ENCODE measurements at places on chromosomes 6 and 20.
A peak's percentile ranks its signal among the peaks of the same experiment; 100 is the strongest.

DNA sequence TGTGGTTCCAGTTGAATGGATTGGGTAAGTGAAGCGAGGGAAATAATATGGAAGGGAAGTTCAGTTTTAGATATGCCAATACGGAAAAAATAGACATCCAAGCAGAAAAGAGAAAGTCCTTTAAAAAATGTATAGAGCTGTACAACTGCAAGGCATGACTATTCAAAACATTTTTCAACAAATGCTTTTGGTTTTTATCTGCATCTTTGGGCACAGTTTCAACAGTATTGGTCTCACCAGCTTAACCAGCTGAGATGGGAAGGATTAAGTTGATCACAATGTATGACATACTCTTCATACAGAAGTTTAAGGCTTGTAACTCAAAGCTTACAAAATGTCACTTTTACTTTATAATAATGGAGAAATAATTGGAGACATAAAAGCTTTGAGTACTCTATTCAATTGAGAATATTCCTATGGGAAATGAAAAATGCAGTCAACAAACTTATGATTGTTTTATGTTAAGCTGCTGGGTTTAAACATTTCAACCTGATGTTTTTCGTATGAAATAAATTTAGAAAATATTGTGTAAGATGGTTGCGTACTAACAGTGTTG is 16.3 kb upstream of the UTRN start:
- DNase-seq, result no peak

DNA sequence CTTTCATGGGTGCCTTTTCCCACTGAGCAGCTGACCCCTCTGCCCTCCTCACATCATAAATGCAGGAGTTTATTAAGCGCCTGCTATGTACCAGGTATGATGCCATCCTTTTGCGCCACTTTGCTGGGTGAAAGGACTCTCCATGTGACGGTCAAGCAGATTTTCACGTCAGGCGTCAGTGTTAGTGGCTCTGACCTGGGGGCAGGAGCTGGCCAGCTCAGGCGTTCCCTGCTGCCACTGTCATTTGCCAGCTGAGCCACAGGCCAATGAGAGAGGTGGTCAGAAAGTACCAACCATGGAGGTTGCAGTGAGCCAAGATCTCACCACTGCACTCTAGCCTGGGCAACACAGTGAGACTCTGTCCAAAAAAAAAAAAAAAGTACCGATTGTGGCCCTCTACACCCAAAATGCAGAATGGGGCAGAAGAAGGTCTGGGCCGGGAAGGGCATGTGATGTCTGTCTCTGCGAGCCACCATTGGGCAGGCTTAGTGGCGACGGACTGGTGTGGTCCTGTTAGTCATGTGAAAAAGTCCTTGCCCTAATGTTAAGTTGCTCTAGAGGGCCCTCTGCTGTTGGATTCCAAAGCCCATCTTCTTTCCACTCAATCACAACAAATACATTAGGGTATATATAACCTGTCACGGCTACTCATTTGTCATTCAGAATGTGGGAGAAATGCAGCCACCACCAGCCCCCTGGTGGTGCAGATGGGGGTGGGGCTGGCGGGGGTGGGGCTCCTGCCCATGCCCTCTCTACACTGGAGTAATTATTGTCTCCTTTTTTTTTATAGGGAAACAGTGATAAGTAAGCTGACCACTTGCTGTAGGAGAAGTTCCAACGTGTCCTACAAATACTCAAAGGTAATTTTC is 18.4 kb upstream of the SLC22A1 start:
- no peak for DNase-seq

GRCh38 chr6:129759796-129760605 is 50.0 kb upstream of the ARHGAP18 start:
- DNase-seq, result no peak

DNA sequence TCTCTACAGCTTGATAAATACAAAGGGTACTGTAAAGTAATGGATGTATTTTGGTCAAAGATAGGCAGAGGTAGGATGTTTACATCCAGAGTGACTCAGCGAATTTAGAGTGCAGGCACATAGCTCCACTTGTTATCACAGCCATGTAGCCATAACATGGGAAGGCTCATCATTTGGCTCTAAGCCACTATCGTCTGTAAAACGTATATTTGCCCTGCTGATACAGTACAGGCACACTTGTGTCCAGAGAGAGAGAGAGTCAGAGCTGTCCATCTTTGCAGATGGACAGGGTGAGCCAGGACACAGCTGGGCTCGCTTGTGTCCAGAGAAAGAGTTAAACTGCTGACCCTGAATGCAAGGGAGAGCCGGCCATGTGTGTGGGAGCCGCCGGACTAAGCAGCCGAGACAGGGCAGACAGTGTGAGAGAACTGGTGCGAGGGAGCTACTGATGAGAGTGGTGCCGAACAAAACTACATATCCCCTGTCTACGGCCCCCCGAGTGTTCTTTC is 619.0 kb downstream of the DOK5 start:
- no peak for DNase-seq

DNA sequence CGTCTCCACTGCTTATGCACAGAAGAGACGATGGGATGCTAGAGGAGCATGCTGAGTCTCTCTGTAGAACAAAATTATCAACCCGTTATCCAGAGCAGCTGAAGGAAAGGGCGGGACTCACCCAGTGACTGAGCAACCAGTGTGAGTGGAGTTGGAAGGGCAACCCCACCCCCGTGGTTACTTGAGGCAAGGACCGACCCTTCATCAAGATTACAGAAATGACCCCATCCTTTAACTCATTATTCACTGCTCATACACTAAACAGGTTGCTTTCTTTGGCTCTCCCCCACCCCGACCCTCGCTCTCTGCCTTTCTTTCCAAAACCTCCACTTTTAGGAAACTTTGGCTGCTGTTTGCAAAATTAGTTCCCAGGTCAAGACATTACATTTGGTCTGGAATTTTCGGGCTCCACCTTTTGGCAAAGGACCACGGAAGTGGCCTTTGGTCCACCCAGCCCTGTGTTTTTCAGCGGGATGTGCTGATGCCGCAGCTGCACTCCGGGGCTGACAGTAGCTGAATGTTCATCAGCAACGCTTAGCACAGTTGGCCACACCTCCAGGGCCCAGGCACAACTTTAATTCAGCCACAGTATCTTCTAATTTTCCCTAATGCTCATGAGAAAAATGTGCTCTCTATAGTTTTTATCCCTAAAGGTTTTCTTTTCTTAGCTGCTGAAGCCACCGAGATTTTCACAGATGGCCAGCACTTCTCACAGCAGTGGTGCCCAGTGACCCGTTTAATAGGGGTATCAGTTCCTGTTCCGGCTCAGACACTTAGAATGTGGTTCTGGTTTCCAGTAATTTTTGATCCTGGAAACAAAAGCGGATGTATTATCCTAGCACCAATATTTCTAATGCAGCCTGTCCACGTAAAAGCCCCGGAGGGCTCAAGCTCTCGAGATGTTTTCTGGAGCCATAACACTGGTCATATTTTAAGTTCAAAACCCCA is 103.6 kb upstream of the NXT1 start:
- no peak for DNase-seq

- no peak for DNase-seq
These were observed 9.9 kb upstream of the BAK1 start for GRCh38 chr6:33589731-33590530.

DNA sequence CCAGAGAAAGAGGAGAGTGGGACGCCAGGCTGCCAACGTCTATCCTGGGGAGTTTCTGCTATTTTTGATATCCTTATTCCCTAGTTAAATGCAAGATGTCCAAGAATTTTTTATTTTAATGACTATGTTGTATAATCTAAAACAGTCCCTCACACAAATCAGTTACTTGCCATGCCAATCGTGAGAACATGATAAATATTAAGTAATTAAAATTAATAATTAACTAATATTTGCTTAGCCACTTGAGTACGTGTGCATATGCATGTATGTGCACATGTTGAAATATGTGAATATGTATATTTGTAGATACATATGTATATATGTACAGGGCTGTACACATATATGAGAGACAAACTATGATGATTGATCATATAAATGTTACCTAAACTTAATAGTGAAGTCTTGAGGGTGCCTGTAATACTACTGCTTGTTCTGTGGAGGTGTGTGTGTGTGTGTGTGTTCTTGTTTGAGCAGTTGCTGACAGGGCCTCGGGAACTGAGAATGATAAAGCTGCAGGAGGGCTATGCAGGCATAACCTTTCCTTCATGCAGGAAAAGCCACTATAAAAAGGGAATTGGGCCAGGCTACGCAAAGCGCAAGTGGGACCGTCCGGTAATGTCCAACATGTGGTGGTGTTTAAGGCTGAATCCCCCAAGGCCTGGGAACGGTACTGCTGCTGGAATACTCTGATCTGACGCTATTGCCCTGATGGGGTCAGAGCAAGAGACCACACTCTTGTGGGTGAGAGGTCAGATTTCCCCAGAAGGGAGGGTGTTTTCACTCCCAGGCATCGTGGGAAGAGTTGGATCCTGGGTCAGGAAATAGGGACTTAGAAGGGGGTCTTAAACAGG is 148.3 kb upstream of the TBX18 start:
- DNase-seq, result no peak

GRCh38 chr6:47592131-47592840 is 106.1 kb upstream of the ADGRF4 start:
- no peak for DNase-seq

GRCh38 chr20:58014628-58015315 is 213.7 kb downstream of the ANKRD60 start:
- peak; percentile 18 for DNase-seq

DNA sequence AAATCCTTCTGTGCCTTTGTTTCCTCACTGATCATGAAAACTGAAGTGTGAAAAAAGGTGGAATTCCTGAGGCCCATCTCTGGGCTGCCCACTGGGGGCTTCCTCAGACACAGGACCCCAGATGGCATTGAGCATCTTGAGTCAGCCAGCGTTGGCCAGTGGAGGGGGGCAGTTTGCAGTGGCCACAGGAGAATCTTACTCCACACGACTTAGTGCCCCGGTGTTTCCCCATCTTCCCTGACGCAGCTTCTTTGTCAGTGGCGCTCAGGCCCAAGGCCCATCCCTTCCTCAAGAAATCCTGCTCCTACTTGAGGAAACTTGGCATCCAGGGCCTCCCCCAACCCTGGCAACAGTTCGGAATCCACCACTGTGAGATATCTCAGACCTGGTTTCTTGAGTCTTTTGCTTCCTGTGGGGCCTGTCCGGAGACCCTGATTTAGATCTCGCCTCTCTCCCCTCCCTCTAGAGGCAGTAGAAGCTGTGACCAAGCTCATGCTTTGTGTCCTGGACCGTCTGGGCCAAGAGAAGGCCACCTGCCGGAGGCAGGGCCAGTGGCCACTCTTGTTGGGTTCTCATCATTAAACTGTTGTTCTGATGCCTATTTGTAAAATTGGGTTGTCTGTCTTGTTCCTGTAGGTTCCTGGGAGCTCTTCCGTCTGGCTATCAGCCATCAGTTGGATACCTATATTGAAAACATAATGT is 20.2 kb upstream of the DLGAP4 start:
- DNase-seq, result no peak

GRCh38 chr20:3800878-3801260 is 4.8 kb downstream of the CDC25B start:
- no peak for DNase-seq

- DNase-seq, result peak; percentile 33
These were observed 122.2 kb downstream of the FYN start for GRCh38 chr6:111750753-111751673.

DNA sequence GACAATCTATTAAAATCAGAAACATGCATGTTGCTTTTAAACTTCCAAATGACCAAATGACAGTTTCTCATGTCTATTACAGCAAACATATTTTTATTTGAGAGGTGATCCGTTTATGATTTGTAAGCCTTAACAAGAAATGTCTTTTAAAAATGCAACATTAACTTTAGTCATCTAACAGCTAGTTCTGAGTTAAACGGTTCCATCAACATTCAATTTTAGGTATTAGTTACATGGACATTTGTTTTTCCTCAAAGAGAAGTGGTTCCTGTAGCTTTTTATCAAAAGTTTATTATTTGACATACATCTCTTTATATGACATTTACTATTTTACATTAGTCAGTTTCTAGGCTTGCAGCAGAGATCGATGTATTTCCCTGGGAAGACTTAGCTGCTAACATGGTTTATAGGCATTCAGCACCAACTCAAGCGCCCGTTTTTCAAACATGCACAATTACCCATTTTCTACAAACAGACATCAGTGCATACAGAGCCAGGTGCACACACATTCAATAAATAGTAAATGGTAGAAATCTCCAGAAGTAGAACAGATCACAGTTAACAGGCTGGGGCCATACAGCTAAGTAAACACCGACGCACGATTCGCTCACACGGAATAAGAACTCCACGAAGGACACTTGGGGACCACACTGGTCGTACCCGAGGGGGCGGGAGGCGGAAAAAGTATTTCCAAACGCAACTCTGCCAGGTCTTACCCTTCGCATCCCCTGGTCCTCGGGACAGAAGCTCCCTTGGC is 882 bp downstream of the CNR1 start:
- no peak for DNase-seq

DNA sequence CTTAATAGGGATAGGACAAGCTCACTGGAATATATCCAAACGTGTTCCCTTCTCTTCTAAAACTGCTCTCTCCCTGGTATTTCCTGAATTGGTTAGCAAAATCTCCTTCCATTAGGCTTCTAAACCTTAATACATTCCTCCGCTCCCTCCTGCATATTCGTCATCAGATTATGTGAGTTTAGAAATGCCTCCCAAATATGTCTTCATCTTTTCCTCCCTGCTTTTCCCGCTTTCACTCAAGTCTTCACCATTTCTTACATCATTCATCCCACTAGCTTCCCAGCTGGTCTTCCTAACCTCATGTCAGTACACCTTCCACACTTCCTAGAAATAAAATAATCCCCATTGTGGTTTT is 26.9 kb downstream of the SLC22A16 start:
- no peak for DNase-seq

- DNase-seq, result no peak
These were observed 593.1 kb downstream of the PKHD1 start for GRCh38 chr6:51494342-51494741.
